NCI-H524 treated with DMSO at 0.1 percent for 48 hours (cell line): ENCODE measurements at places on chromosomes 1 and 21.

DNA sequence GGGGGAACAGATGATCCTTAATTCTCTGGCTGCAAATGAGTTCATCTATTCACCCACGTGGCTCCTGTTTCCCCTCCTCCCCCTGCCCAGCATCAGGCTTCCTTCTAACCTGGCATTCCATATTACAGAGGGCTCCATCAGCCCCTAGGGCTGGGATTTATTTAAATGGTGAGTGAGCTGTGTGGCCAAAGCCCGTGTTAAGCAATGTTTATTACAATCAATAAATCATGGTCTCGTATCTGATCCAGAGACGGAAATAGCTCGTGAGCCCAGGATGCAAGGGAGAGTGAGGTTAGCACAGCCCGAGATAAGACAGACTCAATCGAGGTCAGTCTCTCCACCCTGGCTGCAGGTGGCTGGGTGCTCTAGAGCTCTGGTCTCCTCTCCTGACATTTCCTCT lies 43.1 kb upstream of the IGSF21 start:
- DNase-seq: no peak

- no peak for DNase-seq
Observed at GRCh38 chr1:82894635-82895034, 1093.9 kb downstream of the ADGRL2 start.

DNA sequence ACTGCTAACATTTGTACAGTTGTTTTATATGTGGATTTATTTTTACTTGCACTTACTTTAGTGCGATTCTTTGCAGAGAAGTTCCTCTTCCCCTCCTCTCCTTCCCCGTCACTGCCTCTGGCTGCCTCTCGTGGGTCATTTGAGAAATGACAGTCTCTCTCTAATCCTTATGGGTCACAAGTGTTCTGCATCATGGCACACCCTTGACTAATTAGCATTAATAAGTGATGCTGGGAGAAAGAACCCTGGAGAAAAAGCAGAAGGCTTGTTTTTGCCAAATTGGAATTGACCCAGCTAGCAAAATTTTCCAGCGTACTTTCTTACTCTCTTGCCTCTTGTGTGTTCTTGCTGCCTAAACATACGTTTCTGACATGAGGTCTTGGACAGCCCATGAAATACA lies 301.2 kb downstream of the DUSP10 start:
- peak; percentile 64 for DNase-seq

DNA sequence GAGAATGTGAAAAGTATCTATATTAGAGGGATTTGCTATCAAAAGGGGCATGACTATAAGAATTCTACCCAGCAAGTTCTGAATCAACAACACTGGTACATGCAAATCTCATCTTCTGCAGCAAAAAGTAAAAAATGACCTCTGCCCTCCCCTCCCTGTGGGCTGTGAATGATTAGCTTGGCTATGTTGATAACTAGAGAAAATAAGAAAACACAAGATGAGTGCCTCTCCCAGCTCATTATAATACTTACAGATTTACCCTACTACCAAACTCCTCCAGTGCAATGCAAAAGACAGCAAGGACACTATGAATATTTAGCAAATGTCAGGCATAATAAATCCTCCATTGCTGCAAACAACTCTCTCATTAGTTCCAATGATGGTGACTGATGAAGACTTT lies 102.4 kb downstream of the SLC45A1 start:
- DNase-seq: no peak

DNA sequence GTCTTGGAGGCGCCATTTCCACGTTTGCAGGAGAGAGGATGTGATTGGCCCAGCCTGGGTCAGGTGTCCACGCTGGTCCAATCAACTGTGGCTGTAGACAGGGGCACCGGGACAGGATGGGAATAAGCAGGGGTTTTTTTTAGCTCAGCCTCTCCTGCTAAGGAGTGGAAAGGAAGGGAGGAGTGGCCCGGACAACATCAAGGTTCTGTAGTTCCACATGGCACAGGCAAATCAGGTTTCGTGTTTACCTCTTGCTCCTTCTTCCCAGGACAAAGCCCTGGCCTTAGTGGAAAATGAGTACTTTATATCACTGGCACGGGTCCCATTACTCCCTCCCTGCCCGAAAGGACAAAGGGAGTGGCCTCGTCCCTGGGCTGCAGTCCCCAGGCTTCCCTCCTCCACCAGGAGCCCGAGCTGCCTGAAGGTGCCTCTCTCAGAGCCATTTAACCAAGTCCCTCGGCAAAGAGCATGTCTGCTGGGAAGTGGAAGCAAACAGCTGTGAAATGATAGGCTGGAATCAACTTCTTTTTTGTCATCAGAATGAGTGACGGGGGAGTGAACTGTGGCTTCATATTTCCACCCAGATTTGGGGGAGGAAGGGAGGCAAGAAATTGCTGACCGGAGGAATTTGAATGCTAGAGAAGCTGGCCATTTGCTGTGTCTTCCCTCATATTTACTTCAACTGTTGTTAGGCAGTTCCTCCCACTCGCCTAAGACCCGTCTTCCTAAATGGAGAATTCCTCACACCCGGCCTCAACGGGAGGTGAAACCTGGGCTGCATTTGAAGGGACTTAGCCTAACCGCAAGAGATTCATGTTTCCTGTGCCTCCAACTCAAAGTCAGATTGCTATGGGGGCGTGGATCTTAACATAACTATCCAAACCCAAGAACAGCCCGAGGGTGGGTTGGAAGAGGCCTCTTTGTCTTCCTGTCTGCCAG lies 84.9 kb upstream of the SLC44A3 start:
- DNase-seq: no peak

- no peak for DNase-seq
Observed at GRCh38 chr1:107142140-107142542, 1.3 kb downstream of the NTNG1 start.

GRCh38 chr21:45698493-45699184 lies 55.1 kb downstream of the PCBP3 start:
- DNase-seq: no peak

DNA sequence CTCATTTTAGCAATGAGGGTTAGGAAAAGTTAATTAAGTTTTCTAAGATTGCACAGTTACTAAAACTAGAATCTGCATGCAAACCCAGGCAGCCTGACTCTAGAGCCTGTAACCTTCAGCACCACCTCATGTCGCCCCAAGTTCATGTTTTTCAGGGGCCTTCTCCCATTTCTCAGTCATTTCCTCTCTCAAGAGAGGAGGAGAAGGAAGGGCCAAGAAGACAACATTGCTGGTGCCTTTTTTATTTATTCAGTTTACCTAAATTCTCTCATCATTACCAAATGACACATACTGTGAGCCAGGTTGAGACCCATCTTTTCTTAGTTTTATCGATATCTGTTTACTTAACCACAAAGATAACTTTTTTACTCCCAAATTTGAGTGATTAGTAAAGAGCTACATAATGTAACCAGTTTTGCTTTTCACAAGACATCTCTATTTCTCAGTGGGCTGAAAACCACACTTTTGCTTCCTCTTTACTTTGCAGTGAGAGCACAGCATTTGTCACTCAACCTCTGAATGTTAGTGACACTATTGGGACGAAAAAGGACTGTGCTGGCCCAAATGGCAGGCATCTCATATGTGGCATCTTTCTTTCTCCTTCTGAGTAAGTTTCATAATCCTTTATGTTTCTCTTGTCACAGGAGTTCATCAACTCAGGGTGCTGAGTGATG lies at the start of gene CD101:
Gene CD101, plus strand, starts transcription at position 507 of the 674 bp plus-strand sequence. Its CDS starts 58 bp downstream, at position 565.
- no peak for DNase-seq

DNA sequence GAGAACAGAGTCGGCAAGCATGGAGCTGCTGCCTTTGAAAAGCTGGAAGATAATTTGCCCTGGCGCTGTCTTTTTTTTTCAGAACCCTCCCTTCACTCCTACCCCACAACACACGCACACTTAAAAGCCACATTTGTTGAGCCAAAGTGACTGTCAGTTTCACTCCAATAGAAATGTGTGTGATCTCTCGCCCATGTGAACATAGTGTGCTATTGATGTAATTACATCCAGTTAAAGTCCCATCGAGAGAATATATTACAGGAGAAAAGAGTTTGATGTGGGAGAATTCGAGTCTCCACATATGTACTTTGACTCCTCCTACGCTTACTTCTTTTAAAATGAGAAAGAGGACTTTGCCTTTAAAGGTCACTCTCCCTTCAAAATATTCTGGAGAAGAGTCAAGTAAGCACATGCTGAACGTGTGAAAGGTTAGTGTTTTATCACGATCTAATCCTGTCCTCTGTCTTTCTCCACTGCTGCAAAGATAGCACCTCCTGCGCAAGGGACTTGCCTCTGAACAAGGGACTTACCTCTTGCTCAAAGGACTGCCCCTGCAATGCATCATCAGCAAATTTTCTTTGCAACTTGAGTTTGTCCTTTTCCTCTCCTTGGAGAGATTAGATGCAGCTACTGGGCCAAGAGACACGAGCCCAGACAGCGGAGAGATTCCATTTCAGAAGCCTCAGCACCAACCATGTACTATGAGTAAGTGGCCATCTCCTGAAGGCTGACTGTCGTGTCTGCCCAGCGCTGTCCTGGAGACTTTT lies 613.9 kb downstream of the PTPRU start:
- no peak for DNase-seq

DNA sequence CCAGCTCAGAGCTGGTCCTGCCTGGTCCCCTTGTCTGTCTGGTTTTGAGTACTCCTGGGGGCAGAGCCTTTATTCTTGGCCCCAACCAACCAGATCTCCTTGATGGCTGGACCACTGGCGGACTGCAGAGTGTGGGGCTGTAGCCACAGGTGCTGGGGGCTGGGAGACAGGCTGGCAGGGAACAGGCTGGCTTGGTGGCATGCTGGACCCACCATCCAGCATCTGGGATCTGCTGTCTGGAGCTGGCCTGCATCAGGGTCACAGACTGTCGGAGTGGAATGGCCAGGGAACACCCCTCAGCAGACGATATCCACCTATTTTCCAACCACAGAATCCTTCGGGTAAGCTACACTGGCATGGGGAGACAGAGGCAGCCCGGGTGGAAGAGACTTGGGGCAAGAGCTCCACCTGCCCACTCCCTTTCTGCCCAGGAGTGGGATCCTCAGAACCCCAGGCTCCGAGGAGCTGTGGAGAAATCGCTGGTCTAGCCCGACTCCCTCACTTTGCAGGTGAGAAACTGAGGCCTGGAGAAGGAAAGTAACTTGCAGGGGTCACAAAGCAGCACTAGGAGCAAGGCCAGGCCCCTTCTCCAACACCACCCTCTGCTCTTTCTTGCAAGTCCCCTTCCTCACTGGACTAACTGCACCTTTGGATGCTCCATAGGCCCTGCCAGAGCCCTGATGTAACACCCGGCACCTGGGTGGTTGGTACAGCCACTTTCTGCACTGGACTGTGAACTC lies 40.6 kb downstream of the TNNT2 start:
- no peak for DNase-seq

- DNase-seq: no peak
Observed at GRCh38 chr1:178774263-178774662, 49.2 kb downstream of the RALGPS2 start.

- DNase-seq: no peak
Observed at GRCh38 chr1:244113532-244114320, 62.6 kb downstream of the ZBTB18 start.

GRCh38 chr21:35257413-35257812 lies 208.3 kb upstream of the RUNX1 start:
- DNase-seq: no peak

GRCh38 chr1:246629030-246629429 lies 62.8 kb downstream of the CNST start:
- no peak for DNase-seq

GRCh38 chr1:244995602-244996400 lies 131.5 kb upstream of the HNRNPU start:
- DNase-seq: no peak

DNA sequence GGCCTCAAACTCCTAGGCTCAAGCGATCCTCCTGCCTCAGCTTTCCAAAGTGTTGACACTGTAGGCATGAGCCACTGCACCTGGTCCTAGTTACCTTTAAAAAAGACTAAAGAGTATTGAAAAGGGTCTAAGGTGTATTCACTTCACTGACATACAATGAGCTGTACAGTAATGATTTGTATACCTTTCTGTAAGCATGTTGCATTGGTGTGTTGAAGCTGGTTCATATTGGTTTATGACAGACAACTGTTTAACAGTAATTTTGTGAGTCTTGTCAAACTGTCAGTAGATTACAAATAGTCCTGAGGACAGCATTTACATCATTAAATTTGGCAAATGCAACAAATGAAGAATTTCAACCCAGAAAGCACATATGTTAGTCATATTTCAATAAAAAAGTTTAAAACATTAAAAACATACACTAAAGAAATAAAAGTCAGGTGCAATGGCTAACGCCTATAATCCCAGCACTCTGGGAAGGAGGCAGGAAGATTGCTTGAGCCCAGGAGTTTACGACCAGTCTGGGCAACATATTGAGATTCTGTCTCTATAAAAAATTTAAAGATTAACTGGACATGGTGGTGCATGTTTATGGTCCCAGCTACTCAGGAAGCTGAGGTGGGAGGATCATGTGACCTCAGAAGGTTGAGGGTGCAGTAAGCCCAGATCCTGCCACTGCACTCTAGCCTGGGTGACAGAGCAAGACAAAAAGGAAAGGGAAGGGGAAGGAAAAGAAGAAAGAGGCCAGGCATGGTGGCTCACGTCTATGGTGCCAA lies 88.3 kb upstream of the HP1BP3 start:
- no peak for DNase-seq

DNA sequence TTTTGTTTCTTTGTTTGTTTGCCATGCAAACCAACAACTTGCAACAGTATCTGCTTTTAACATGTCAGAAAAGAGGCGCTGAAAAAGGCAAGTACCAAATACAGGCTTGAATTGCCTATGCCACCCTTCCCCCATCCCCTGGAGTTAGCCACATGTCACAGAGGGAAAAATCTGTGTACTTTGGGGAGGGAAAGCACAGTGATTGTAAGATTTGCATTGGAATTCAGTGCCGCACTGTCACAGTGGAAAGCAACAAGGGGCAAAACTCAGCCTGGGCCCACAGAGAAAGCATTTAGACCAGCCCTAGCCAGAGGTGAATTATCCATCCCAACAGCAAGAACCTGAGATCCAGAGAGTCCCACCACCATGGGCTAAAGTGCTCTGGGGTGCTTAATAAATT lies 52.4 kb upstream of the ACADM start:
- DNase-seq: no peak

- DNase-seq: no peak
Observed at GRCh38 chr1:226302731-226303130, 6.2 kb downstream of the LIN9 start.

DNA sequence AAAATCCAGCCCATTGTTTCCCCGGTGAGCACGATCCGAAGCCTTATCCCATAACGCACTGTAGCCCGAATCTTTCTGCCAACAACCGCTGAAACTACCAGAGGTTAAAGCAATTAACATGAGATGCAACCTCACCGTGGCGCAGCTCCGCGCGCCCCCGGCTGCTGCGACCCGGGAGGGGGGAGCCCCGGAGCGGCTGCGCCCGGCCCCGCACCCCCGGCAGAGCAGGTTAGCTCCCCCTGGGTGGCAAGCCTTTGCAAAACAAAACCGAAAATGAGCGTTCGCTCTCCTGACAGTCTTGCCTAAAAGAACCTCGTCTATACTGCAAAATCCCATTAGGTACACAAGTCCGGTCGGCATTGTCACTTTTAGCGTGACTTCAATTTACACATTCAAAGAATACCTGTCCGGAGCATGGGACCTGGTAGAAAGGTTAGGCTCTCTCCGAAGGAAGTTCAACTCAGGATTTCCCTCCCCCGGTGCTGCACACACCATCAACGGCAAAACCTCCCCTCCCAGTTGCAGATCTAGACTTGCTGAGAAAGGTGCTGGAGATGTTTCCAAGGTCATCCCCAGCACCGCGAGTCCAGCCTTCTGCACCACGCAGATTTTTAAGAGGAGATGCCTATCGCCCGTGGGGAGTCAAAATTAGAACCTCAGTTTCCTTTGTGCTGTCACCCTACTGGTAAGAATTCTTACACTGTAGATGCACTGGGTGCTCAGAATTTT lies 107.5 kb downstream of the ZNF281 start:
- no peak for DNase-seq
